Effector memory CD4-positive, alpha-beta T cell (primary cell): ENCODE measurements at places on chromosomes 4 and X.

DNA sequence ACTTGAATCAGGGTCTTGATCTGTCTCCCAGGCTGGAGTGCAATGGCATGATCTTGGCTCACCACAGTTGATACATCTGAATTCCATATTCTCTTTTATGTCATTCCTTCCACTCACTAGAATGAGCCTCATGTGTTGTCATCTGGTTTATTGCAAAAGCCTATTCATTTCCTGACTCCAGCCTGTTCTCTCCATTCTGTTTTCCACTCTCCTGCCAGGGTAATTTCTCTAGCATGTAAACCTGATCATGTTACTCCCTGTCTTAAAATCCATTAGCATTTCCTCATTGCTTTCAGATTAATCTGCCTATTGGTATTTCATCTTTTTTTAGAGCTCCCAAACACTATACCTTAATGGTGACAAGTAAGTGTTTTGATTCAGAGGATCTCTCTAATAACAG is 4.3 kb upstream of the DDX60L start:
- DNase-seq = no peak

DNA sequence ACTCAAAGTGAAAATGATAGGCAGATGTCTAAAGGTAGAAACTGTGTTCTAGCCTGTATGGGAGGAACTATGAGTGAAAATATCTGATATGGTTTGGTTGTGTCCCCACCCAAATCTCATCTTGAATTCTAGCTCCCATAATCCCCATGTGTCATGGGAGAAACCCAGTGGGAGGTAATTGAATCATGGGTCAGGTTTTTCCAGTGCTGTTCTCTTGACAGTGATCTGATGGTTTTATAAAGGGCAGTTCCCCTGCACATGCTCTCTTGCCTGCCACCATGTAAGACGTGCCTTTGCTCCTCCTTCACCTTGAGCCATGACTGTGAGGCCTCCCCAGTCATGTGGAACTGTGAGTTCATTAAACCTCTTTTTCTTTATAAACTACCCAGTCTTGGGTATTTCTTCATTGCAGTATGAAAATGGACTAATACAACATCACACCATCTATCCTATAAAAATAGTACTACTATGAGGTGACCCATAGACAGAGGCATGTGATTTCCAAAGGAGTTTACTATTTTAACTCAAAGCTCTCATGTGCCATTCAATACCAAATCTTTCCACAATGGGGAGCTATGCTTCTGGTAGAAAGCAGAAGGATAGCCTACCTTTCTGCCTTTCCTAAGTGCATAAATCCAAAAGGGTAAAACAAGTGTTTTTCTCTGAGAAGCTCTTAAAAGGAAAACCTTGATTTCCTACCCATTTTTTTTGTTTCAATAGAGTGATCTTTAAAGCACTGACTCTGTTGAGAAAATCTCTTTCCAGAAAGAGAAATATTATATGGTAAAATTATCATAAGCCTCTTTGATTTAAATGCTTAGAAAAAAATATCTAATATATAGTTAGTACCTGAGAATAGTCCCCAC is 38.8 kb downstream of the SEC31A start:
- DNase-seq = no peak

DNA sequence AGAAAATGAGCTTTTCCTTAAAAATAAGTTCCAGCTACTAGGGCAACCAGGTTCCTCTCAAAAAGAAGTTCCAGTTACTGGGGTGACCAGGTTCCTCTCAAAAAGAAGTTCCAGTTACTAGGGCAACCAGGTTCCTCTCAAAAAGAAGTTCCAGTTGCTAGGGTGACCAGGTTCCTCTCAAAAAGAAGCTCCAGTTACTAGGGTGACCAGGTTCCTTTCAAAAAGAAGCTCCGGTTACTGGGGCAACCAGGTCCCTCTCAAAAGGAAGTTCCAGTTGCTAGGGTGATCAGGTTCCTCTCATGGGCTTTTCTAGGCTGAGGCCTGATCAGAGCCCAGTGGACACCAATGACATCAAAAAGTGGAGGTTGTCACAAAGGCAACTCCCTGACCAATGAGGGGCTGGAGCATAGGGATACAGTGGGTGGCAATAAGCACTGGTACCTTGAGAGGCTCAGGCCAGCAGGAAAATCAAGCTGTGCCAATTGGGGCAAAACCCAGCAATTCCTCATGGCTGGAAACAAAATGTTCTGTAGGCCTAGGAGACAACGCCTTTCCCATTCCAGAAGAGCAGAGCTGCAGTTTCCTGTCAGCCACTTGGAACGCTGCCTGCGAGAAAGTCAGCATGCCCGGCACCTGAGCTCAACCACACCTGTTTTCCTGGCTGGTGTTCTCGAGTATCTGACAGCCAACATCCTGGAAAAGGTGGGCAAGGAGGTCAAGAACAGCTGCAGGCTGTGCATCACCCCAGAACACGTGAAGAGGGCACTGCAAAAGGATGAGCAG is 12.3 kb upstream of the SYTL5 start:
- DNase-seq = no peak

DNA sequence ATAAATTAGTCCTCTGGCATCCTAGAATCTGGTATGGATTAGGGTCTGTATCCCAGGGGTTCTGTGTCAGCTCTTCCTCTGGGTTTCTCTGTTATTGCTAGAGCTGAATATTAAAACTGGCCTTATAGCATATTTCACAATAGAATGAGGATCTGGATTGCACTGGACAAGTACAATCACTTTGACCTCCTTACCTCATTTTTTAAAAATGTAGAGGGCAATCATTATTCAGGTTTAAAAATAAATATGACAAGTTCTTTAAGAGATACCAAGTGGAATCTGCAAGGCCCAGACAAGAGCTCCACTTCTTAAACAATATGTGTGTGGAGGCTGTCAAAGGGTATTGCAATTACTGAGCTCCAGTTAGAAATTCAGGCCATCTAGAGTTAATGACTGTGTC is 1.4 kb downstream of the PALLD start:
- no peak for DNase-seq

DNA sequence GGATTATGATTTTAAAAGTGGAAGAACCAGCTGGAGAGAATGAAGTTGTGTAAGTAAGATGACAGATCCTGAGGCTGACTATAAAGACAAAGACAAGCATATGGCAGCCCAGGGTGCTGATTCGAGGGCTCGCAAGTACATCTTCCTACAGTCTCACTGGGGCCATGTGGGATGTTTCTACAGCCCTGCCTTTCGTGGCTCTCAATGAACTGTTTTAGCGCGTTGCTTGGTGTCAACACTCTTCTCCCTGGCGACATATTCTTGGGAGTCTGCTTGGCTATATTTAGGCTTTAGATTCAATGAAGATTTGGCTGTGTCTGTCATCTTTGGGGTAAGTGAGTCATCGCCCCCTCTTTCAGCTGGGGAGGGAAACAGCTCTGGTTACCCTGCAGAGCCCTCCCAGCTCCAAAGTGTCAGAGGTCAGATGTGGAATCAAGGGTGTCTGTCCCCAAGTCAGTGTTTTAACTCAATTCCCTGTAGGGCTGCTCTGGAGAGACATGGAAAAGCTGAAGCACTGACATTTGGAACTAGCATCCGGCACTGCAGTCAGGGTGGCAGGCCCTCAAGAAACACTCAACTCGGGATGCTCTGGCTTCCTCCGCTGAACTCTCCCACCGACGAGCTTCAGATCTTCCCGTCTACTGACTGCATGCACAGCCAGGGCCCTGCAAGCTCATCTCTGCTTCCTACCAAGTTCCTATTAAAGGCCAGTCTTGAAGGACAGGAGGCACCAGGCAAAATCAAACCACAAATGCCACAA is 65.7 kb downstream of the GATB start:
- DNase-seq = no peak

- DNase-seq = no peak
These were observed 65.8 kb upstream of the DIPK2B start for GRCh38 chrX:45266456-45266855.

DNA sequence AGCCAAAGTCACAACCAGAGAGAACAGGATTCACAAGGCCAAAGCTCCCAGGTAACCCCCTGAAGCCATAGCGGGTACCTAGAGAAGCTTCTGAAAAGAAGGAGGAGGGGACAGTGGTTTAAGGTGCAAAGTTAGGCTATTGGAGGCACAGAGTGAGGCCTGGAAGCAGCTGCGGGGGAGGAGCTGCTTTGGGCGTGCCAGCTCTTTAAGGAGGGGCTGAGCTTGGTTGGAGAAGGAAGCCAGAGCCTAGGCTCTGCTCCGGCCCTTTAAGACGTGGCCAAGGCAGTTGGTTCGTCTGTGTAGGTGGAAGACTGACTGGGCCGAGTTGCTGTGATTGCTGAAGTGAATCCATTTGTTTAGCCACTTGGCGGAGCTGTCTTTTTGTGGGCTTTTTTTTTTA is 1.5 kb downstream of the KLF8 start:
- peak; percentile 2 for DNase-seq

GRCh38 chrX:3143043-3143799 is 102.0 kb downstream of the ARSF start:
- no peak for DNase-seq

DNA sequence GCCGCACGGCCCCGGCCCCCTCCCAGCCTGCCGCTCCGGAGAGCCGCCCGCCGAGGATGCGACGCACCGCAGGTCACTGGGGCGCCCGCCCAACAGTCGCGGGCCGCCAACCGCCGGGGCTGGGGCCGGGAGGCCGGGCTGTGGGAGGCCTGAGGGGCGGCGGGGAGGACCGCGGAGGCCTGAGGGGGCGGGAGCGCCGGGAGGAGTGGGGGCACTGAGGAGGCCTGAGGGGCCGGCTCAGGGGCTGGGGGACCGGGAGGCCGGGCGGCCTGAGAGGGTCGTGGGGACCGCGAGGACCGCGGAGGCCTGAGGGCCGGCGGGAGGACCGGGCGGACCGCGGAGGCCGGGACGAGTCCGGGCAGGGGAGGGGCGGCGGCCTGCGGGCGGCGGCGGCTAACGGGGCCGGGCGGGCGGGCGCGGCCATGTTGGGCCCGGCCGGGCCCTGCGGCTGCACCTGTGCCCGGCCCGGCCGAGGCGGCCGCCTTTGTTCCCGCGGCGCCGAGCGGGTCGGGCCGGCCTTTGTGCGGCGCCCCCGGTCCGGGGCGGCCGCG is 353 bp downstream of the NSD2 start:
- DNase-seq = no peak

DNA sequence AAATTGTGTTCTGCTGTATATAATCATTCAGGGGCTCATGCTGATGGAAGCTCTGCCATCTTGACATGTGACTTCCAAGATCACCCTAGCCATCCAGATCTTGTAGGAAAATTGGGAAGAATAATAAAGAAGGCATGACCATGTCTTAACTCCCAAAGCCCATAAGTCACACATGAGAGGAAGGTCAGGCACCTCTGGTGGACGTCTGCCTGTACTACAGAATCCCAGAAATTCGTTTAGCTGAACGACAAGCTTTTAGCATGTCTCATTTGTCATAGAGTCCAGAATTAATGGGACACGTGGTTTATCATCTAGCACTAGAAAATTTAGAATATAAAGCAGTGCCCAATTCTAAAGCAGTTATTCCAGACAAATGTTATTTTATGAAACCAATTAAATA is 212.7 kb downstream of the CENPC start:
- DNase-seq = no peak

DNA sequence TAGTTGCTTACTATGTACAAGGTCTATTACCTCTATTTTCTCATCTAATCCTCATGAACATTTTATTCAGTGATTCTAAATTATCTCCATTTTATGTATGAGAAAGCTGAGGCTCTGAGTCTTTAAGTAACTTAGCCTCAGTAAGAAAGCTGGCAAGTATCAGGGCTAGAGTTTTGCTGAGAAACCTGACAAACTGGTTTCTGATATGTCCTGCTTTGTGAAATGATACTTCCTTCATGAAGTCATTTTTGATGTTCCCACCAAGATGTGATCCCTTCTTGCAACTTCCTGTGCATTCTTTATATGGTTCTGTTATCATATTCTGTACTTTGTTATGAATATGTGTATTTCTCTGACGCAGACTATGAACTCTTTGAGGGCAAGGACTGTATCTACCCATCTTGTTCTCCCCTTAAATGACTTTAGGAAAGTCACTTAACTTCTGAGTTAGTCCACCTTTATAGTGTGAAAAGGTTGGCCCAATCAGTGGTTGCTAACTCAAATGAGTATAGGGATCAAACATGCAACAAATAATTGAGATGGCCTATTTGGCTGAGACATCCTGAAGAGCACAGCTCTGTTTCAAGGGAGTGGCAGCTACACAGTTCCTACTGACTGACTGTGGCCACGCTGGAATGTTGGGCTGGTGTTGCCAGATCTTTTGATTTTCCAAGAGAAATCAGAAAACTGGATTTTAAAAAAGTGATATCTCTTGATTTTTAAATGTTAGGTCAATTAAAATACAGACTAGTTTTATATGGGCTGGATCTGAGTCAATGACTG is 127.9 kb upstream of the AMOT start:
- no peak for DNase-seq

DNA sequence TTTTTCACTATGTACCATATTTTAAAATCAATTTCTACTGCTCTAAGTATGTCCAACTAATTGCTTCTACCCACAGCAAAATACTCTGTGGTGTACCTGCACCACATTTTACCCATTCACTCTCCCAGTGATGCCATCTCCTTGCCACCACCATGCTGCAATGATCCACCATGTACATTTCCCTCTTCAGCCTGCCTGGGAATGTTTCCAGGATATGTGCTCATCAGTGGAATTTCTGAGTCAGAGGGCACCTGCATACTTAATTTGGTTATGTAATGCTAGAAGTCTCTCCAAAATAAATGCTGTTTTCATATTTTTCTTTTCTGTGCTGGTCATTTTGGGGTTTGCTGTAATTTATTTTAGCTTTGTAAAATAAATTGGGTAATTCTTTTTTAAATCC is 33.2 kb upstream of the OCIAD2 start:
- DNase-seq = no peak

GRCh38 chr4:1451106-1451751 is 45.0 kb upstream of the NKX1-1 start:
- DNase-seq = no peak

- DNase-seq = no peak
These were observed 445.1 kb downstream of the TMA16 start for GRCh38 chr4:163939597-163939996.

DNA sequence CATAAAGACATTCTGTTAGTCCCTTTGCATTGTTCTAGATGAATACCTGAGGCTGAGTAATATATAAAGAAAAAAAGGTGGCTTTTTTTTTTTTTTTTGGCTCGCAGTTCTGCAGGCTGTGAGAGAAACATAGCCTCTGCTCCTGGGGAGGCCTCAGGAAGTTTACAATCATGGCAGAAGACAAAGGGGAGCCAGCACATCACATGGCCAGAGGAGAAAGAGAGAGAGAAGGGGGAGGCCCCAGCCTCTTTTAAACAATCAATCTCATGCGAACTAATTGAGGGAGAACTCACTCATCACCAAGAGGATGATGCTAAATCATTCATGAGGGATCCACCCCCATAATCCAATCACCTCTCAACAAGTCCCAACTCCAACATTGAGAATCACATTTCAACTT is 364.0 kb upstream of the EPHA5 start:
- DNase-seq = no peak

DNA sequence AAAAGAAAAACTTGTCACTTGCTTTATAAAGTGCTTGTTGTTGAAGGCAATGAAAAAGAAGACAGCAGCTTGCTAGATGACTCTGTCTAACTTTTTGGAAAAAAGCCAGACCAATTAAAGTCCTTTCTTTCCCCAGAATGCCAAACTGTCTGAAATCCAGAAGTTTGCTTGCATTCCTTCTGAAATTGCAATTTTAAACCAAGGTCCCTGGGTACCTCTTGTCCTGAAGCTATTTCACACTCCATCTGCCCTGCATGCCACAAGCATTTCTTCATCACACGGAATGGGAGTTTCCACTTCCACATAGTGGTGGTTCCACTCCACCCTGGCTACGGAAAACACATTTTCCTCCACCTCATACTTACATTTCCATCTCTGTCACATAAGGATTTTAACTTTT is 101.0 kb downstream of the PAPSS1 start:
- no peak for DNase-seq

GRCh38 chr4:99507762-99508161 is 3.1 kb upstream of the C4orf17 start:
- DNase-seq = no peak

GRCh38 chr4:34486461-34487363 is 1757.6 kb downstream of the ARAP2 start:
- DNase-seq = no peak
